ENCODE measurements at places on chromosomes 7 and 10.

DNA sequence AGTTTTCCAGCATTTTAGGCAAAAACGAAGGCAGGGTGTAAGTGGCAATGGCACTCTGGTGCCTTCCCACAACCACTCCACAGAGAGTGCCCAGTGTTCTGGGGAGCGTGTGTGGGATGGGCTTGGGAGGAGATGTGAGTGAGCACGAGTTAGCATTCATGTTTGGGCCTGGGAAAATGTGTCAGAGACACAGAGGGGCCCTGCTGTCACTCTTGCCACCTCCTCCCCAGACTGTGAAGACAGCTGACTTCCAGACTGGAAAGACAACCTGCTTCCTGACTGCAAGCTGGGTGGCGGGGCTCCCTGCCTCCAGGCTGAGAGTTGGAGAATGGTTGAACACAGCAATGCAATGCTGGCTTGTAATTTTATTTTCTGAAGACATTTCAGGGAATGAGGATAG is 454.5 kb upstream of the ZMIZ1 start:
- no peak for DNase-seq

- DNase-seq: no peak
Measured at GRCh38 chr7:55120501-55121198, 101.8 kb downstream of the EGFR start.

DNA sequence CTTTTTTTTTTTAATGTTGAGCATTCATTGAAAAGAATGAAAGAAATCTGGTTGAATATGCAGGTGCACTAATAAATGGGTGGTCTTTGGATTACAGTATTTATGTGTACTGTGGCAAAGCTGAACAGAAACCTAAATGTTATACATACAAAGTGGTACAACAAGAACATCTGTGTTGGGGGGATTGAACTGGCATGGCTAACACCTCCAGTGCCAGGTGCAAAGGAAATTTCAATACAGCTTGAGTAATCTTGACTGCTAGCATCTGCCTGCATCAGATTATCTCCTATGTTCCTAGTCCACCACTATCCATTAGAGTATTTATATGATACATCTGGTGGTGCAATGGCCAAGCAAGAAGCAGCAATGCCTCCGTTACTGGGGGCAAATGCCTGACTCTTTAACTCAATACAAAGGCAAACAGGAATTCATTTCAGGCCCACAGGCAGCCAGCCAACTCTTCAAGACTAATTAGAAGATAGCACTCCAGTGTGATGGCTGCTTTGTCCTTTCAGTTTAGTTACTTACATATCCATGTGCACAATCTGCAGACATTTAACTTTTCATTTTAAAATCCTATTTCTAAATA is 220.5 kb upstream of the ETV1 start:
- no peak for DNase-seq

- no peak for DNase-seq
Measured at GRCh38 chr7:108488768-108489538, 32.7 kb upstream of the NRCAM start.

- no peak for DNase-seq
Measured at GRCh38 chr7:44959433-44959951, 19.3 kb downstream of the MYO1G start.

DNA sequence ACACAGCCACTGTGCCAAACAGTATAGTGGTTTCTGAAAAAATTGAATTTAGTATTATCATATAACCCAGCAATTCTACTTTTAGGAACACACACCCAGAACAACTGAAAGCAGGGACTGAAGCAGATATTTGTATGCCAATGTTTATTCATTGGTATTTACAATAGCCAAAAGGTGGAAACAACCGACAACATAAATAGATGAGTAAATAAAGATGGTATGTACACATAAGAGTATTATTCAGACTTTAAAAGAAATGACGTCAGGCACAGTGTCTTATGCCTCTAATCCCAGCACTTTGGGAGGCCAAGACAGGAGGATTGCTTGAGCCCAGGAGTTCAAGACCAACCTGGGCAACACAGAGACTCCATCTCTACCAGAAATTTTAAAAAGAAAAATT is 7.2 kb downstream of the CDCA7L start:
- no peak for DNase-seq

- DNase-seq: no peak
Measured at GRCh38 chr7:126780993-126781392, 471.7 kb downstream of the GRM8 start.

GRCh38 chr10:121027371-121027770 is 176.2 kb downstream of the WDR11 start:
- no peak for DNase-seq

- no peak for DNase-seq
Measured at GRCh38 chr10:52479567-52479966, 165.5 kb downstream of the DKK1 start.

DNA sequence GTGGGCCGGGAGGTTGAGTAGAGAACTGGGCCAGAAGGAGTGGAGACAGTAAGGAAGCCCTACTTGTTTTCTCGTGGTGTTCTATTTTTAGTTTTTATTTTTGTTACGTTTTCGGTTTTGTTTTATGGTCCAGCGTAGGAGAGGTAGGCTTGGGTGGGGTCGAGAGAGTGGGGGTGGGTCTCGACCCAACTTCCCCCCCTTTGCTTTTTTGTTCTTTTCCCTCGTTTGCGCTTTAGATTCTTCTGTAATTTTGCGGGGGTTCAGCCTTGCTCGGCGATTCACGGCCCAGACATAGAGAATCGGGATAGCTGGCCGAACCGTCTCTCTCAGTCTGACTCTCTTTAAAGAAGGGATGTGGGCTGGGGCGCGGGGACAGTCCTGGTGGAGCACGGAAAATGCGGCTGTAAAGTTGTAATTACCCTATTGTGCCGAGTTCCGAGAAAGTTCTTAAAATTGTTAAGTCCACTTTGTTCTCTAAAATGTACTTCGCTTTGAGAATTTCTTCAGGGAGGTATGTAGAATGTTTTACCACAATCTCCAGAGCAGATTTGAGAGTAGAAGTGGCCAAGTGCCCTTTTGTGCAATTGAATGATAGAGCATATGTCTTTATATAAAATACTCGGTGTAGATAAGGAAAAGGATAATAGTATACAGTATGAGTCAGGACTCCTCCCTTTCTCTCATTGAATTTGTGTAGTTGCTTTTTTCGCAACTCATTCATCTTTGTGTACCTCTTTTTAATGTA is 816 bp downstream of the DMTF1 start:
- peak; percentile 50 for DNase-seq

GRCh38 chr10:131700032-131700431 is 200.8 kb upstream of the PPP2R2D start:
- DNase-seq: no peak

DNA sequence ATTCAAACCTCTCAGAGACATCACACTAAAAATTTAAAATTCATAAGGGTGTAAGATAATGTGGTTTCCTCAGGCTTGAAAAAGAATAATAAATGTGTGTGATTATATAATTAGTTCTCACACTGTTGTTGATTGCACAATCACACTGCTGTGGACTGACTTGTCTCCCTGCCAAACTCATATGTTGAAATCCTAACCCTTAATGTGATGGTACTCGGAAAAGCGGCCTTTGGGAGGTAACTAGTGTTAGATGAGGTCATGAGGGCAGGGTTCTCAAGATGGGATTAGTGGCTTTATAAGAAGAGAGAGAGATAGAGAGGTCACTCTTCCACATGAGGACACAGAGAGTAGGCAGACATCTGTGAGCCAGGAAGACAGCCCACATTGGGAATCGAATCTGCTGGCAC is 128.5 kb upstream of the COL1A2 start:
- DNase-seq: peak; percentile 19

GRCh38 chr10:29922226-29922625 is 137.2 kb downstream of the JCAD start:
- DNase-seq: no peak

DNA sequence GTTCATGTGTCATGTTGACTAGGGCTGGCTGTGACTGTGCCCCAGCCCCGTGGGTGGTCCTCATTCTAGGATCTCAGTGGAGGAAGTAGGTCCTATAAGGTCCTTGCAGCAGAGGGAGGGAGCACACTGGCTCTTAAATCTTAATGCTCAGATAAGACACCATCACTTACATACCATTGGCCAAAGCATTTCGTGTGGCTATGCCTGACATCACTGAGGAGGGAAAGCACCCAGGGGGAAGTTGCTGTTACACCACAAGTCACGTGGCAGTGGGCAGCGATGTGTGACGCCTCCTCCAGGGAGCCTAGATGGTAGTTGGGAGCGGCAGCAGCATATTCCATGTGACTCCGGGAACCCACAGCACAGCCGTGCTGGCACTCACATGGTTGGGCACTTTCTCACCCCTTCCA is 224.7 kb upstream of the SH2B2 start:
- no peak for DNase-seq

GRCh38 chr10:65032867-65033769 is 1511.9 kb downstream of the REEP3 start:
- no peak for DNase-seq

DNA sequence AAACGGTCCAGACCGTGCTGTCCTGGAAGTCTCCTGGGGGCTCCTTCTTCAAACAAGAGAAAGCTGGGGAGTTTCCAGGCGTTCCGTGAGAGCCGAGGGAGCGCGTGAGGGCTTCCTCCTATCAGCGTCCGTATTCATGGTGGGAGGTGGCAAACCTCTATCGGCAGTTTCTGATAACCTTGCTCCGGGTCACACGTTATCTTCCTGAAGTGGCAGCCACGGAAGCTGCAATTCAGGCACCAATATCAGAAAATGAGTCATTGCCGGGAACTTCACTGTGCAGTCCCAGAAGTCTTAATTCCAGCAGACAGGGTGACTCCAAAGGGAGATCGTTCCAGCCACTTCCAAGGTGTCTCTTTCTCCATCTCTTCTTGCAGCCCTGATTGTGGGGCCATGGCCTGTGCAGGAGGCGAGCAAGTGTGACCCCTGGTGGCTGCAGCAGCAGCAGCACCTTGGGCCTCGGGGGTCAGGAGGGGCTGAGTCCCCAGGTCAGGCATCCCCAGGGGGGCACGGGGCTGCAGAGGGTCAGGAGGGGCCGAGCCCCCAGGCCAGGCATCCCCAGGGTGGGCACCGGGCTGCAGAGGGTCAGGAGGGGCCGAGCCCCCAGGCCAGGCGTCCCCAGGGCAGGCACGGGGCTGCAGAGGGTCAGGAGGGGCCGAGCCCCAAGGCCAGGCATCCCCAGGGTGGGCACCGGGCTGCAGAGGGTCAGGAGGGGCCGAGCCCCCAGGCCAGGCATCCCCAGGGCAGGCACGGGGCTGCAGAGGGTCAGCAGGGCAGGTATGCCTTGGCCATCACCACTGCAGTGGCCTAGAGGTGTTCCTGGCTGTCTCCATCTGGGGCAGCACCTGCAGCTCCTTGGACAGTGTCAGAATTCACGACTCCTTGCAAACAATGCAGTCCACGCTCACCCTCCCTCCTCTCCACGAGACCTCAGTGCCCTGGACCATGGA is 538.7 kb downstream of the DNAJB6 start:
- DNase-seq: no peak

- DNase-seq: no peak
Measured at GRCh38 chr7:29885626-29886025, 79.3 kb downstream of the WIPF3 start.

DNA sequence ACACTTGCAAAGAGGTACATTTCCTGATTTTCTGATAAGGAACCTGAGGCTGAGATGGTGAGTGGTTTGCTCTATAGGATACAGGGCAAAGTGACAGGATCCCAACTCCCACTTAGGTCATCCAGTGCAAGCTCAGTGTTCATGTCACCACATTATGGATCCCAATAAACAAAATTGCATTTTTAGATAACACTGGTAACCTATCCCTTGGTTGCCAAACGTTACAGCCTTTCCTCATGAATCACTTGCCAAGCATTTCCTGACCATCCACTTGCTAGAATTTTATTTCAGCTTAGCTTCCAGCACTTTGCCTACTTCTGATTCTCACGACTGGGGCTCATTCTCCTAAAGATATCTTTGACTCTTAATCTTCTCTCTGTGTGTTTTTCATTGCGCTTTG is 131.4 kb upstream of the ODAD2 start:
- DNase-seq: no peak

DNA sequence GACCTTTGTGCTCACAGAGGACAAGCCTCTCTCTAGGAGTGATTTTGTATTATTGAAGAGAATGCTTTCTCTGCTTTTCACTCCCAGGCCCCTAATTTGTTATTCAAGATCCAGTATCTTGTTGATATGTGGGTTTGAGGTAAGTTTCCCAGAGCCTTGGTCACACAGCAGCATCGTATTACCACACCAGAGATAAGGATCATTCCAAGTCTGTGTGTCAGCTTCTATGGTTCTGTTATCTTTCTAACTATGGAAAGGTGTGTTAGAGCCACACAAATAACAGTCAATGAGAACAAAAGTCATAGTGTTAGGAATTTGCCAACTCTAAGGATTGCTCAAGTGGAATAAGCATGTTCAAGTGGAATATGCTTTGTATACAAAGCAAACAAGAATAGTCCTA is 1208.3 kb downstream of the GATA3 start:
- no peak for DNase-seq

DNA sequence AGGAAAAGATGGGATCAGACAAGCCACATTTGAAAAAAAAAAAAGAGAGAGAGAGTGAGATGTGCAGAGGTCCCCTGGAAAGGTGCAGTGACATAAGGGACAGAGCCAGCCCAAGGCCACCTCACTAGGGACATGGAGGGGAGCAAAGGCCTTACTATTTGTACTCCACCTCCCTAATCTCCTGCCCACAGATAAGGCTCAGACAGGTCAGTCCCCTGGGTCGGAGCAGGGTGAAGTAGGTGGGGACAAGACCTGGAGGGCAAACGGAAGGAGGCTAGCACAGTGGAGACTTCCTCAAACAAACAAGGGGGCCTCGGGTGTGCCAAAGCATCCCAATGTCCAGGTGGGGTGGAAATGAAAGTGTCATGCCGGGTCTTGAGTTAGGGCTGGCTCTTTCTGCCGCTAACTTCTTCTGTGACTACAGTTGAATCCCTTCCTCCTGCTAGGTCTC is 7.0 kb downstream of the PRF1 start:
- peak; percentile 12 for DNase-seq

DNA sequence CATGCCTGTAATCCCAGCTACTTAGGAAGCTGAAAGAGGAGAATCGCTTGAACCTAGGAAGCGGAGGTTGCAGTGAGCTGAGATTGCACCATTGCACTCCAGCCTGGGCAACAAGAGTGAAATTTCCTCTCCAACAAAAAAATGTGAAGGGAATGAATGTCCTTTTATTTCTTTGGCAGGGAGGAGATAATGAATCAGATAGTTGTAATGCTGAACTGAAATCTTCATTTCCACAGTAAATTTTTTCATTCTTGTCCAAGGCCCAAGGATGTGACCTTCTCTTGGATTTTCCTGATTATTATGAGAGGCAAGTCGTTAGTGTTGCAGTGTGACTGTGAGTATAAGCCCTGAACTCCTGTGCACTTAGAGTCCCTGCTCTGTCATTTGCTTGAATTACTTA is 13.6 kb downstream of the STAMBPL1 start:
- DNase-seq: no peak
